ENCODE measurements at places on chromosomes 4 and X.

DNA sequence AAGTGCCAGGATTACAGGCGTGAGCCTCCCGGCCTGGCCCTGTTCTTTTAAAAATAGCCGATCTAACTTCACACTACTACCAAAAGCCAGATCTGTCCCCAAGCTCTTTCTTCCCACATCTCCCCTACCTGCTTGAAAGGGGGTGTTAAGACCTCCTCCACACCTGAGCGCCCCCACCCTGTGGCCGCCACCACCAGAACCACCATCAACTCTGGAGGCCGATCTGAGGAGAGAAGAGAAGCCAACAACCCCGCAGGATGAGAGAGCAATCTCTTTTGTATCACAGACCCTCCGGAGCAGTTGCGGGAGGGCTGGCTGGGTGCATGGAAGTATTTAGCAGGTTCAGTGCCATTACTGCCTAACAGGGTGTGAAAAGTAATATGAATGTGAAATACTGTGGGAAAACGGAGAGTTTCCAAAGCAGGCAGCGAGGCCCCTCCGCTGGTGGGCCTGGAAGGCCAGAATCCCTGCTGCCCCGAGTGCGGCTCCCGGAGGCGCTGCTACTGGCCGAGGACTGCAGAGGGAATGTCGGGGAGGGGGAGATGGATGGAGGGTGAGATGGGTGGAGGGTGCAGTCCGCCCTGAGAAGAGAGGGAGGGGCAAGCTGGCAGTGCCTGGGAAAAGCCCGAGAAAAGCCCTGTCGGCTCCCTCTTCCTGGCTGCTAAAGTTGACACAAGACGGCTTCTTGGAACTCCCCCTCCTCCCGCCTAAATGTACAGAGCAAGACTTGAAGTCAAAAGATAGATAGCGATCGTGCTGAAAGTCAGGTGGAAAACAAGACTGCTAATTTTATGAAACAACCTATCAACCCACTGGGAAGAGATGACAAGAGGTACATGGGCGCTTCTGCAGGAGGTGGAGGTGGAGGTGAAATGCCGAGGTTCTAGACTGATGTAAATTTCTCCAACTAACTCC lies 22.3 kb downstream of the HAND2 start:
- DNase-seq: no peak

GRCh38 chr4:180674619-180675358 lies 1568.4 kb upstream of the TENM3 start:
- DNase-seq: no peak

DNA sequence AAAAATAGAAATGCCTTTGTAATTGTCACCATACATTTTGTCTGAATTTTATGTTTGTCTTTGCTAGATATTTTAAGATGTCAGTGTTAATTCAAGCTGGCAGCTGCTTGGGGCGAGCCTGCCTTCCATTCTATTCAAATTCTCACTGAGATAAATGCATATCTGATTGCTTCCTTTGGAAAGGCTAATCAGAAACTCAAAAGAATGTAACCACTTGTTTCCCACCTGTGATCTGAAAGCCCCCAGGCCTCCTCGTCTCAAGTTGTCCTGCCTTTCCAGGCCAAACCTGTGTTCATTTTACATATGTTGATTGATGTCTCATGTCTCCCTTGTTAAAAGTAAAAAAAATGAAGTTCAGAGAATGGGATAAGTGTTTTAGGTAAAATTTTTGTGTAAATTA lies 318.7 kb upstream of the TECRL start:
- no peak for DNase-seq

DNA sequence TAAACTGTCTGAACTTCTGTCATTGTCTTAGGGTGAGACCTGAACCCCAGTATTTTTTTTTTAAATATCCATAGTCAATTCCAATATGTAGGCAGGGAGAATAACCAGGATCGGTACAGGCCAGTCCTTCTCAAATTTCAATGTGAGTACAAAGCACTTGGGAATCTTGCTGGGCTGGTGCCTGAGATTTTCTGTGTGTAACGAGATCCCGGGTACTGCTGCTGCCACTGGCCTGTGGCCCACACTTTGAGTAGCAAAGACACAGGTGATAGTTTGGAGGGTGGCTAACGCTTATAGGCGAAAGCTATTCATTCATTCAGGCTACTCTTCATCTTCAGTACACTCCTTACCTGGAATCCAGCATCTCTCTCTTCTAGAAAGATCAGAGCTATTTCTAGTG lies 923.6 kb upstream of the TENM3 start:
- no peak for DNase-seq

GRCh38 chrX:87310780-87311179 lies 206.8 kb upstream of the KLHL4 start:
- no peak for DNase-seq

DNA sequence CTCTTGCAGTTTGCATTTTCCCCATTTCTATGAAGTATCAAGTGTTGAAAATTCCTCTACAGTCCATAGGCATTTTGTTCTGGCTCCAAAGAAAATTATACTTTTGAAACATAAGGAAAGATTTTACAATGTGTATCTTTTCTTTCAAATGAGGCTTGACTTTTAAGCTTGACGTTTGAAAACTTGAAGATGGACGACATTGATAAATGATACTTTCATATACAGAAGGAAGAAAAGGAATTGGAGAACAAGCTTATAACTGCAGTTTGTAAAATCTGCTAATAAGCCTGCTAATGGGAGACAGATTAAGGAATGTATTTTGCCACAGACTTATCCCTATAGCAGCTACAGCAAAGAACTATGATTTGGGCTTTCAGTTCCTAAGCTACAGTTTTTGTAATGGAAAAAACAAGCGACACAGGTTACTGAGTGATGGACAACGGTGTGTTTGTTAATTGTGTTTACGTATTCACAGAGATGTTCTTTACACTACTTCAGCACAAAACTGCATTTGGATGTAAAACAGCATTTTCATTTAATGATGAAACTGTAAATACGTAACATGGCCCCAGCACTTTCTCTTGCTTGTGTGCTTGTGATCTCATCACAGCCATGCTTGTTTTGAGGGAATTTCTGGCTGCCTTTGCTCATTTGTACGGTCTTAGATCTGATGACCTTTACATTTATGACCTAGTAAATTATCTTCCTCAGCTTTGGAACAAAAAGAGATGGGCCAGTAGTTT lies 83.2 kb upstream of the FAT1 start:
- DNase-seq: no peak

DNA sequence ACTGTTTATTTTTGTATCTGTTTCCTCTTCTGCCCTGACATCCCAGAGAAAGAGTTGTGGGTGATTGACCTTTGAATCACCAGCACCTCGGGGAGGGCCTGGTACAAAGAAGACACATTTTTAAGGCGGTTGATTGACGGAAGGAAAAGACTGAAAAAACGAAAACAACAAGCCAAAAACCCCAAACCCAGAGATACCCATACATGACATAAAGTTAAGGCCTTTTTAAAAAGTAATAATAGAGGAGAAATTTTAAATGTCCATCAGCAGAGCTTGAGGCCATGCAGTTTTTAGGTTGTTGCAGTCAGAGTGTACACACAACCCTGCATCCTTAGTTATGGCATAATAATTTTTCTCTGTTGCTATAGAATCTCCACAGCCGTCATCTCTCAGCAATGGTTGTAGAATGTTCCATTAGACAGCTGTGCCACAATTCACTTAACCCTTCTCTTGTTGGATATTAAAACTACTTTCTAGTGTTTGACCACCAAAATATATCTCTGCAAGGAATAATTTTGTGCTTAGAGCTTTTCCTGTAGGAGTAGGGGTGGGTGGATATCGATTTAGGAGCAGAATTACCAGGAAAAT lies 110.2 kb downstream of the GNL3L start:
- no peak for DNase-seq

GRCh38 chrX:154458954-154459778 lies 1.1 kb downstream of the PLXNA3 start:
- DNase-seq: no peak

DNA sequence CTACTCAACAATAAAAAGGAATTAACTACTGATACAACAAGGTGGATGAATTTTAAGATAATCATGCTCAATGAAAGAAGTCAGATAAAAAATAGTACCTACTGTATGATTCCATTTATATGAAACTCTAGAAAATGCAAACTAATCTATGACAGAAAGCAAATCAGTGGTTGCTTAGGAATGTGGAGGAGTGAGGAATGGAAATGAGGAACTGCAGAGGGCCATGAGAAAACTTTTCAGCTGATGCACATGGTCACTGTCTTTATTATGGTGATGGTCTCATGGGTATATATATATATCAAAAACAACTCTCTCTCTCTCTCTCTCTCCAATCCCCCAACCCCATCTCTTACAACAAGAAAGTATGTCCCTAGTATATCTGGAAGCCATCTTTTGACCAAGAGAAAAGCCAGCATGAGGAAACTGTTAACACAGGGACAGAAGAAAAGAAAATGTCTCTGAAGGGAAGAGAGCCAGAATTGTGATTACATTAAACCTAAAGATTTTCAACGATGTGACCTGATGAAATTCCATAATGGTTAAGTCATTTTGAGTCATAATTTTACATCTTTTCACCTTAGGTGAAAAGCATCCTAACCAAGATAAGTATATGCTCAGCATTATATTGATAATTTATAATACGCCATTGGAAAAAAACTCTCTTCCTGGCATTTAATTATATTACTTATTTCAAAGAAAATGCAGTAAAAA lies 8.5 kb upstream of the NFKB1 start:
- DNase-seq: no peak

All from activated CD8-positive, alpha-beta memory T cell treated with anti-CD3 and anti-CD28 coated beads for 1 hour (primary cell).